Naive thymus-derived CD4-positive, alpha-beta T cell (primary cell): ENCODE measurements at places on chromosomes 16 and 17. TPM values are rescaled to one million over a fixed set of nuclear protein-coding genes. Genes with fewer than 3 reads are reported as not detected.

DNA sequence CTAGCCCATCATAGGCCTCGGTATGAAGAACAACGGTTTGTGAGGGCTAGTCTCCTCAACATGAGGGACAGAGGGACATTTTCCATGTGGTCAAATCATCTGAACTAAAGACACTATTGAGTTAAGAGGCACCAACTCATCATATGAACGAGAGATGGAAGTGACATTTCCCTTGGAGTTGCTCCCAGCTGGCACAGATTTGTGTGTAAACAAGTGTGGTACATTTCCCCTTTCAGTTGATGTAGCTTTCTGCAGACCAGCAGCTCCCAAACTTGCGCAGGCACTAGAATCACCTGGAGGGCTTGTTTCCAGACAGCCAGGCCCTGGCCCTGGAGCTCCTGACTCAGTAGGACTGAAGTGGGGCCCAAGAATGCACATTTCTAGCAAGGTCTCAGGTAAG is 205.5 kb downstream of the PARN start:
- DNase-seq = no peak

The BAIAP3 gene
- 1.3 TPM for polyA plus RNA-seq

DNA sequence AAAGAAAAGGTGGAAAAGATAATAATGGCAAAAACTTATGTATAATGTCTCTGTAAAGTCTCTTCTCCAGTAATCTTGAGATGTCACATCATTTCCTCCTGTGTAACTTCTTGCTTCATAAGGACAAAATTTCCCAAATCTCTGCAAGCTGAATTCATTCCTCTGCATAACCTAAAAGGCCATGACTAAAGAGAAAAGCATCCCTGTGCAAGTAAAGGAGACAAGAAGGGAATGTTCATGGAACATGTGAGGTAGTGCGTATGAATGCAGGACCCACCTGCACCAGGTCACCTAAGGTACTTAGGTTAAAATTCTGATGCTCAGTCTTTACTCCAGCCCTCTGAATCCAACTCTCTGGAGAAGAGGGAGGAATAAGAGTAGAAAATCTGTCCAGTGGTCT is 46.9 kb upstream of the NLK start:
- no peak for DNase-seq

GRCh38 chr16:75044800-75045361 is 46.1 kb downstream of the ZNRF1 start:
- DNase-seq = no peak

- DNase-seq = no peak
Measured at GRCh38 chr17:59413014-59413766, 81.7 kb downstream of the YPEL2 start.

GRCh38 chr16:1548233-1548632 is 14.8 kb downstream of the TMEM204 start:
- no peak for DNase-seq

GRCh38 chr16:70472786-70473433 is 18.5 kb downstream of the FCSK start:
- DNase-seq = no peak

The CEP131 gene
- polyA plus RNA-seq = 7.6 TPM

The PRR15L gene
- polyA plus RNA-seq = 0.32 TPM

DNA sequence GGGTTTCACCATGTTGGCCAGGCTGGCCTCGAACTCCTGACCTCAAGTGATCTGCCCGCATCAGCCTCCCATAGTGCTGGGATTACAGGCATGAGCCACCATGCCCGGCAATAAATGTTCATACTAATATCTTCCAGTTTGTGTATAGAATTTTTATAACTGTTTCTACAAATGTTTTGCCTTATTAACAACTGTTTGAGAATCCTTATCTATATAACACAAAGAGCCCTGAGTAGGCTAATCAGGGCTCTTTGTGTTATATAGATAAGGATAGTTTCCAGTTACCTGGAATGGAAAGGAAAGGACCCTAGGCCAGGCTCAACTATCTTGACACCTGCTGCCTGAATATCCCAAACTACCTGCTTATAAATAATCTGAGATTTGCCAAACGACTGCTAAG is 16.9 kb downstream of the TERF2 start:
- DNase-seq = no peak

- DNase-seq = no peak
Measured at GRCh38 chr17:78576389-78577112, 645 bp downstream of the DNAH17 start.

DNA sequence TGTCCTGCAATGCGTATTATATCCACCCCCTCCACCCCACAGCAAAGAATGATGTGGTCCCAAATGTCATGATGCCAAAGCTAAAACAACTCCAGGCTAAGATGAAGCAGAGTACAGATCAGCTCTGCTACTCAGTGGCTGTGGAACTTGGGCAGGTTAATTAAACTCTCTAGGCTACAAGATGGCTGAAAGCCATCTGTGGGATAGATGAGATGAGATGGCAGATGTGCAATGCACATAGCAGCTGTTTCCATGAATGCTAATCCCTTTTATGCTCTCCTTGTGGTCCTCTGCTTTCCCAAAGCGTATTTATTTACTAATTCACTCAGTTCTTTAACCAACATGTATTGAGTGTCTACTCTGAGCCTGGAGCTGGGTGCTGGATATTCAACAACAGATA is 114.4 kb downstream of the GRIN2A start:
- no peak for DNase-seq

- DNase-seq = no peak
Measured at GRCh38 chr16:85749771-85750145, 1.1 kb downstream of the C16orf74 start.

GRCh38 chr16:55390630-55391237 is 66.7 kb downstream of the IRX6 start:
- no peak for DNase-seq

DNA sequence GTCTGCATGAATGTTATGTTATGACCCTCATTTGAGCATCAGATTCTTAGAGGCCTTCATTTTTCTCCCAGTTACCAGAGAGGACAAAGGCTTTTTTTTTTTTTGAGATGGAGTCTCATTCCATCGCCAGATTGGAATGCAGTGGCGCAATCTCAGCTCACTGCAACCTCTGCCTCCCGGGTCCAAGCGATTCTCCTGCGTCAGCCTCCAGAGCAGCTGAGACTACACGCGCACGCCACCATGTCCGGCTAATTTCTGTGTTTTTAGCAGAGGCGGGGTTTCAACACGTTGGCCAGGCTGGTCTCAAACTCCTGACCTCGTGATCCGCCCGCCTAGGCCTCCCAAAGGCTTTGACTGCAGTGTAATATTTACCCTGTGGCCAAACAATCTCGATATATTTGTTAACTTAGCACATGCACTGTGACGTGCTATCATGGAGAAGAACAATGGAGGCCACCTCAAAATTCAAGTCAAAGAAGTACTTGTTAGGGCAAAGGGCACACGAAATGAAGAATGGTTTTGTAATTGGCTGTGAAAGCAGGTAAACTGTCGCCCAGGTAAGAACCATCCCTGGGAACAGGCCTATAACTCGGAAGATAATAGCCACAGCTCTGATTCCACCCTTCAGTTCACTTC is 303.4 kb downstream of the SLC39A11 start:
- DNase-seq = no peak

The KCNG4 gene
- not detected for polyA plus RNA-seq

- no peak for DNase-seq
Measured at GRCh38 chr17:53217311-53217710, 605.4 kb upstream of the KIF2B start.

GRCh38 chr17:82786427-82786826 is 34.6 kb downstream of the TBCD start:
- DNase-seq = no peak

The TIMM22 gene
- 27.9 TPM for polyA plus RNA-seq
